ENCODE measurements at places on chromosomes 7 and 10.

GRCh38 chr10:79254333-79255006 is 92.8 kb upstream of the PPIF start:
- no peak for DNase-seq

GRCh38 chr10:18100669-18101068 is 39.6 kb upstream of the CACNB2 start:
- DNase-seq, result no peak

GRCh38 chr10:22651276-22651980 is 63.0 kb downstream of the PIP4K2A start:
- DNase-seq, result no peak

DNA sequence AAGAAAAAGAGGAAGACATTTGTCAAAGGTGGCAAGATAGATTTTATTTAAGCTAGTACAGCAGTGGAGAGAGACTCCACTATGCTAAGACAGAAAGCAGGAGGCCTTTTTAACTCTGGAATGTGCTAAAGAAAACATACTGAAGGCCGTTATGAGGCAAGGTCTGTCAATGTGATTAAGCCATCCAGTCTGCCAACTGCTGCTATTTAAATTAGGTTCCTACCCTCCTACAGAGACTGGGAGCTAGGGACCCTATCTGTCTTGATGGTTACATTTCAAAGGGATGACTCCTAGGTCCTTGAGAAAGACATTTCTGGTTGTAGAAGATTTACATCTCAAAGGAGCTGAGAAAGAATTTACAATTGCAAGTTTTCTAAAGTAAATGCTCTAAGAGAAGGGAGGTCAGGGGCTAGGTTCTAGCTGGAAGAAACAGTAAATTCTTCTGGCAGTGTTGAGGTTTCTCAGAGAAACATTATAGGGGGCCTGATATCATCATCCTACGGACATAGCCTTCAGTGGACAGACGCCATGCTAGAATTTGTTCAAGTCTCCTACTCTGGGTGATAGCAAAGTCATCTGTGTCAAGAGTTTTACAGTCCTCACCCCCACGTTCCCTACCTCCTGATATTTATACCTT is 211.6 kb downstream of the PHF14 start:
- DNase-seq, result no peak

- no peak for DNase-seq
These were observed 90.9 kb upstream of the IKZF1 start for GRCh38 chr7:50213622-50214017.

DNA sequence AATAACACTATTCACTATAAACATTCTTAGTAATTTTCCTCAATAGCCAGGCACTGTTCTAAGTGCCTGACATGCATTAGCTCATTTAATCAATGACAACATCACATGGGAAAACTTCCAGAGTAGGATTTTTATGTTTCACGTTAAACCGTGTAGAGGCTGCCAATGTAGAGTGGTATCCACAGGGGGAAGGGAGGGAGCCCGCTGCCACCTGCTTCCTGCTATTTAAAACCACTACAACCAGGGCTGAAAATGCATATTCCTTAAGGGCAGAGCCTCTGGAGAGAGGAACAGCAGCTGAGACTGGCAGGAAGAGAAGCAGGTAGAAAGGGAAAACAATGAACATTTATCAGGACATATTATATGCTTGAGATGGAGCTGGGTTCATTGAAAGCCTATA is 684.3 kb upstream of the AUTS2 start:
- DNase-seq, result no peak

GRCh38 chr10:43962346-43963191 is 313.9 kb upstream of the ZNF32 start:
- DNase-seq, result no peak
